ENCODE measurements at places on chromosomes 11 and 22.

DNA sequence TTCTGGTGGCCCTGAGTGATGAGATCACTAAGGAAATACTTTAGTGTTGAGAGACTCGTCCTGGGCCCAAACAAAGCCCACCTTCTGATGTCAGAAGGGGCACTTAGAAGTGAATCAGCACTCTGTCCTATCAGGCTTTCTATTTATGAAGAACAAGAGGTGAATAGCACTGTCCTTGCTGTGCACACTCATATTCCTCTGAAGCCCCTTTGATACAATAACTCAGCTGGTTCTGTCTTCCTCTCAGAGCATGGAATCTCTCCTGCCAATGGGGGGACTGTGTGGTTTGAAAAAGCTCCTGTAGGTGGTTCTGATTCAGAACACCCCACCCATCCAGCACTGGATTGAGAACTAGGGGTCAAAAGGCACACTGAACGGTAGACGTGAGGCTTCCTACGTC, 348.1 kb downstream of the ETS1 start:
- DNase-seq, result no peak

GRCh38 chr11:115345361-115345760, 158.9 kb downstream of the CADM1 start:
- no peak for DNase-seq

GRCh38 chr11:36211761-36212430, 77.3 kb downstream of the COMMD9 start:
- DNase-seq, result no peak

GRCh38 chr11:61543606-61544306, 35.2 kb downstream of the LRRC10B start:
- DNase-seq, result no peak

DNA sequence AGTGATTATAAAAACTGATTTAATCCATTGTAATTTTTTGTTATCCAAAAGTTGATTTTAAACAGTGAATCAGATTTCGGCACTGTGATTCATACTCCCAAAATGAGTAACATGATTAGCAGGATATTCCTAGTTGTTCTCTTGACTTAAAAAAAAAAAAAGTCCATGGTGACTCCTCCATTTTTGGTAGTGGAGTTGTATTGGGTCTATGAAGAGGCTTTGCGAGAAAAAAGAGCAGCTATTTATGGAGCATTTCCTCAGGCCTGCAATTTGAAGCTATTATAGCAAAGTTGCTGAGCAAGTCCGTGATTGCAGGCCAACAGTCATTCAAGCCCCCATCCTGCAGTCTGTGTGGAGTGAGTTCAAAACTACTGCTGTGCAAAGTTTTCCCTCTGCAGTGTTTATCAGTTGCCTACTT, 28.8 kb downstream of the YAP1 start:
- no peak for DNase-seq

GRCh38 chr11:1162138-1162475, 4.4 kb downstream of the MUC5AC start:
- DNase-seq, result no peak

- no peak for DNase-seq
These were observed 73.2 kb downstream of the TRPC6 start for GRCh38 chr11:101510591-101510990.

DNA sequence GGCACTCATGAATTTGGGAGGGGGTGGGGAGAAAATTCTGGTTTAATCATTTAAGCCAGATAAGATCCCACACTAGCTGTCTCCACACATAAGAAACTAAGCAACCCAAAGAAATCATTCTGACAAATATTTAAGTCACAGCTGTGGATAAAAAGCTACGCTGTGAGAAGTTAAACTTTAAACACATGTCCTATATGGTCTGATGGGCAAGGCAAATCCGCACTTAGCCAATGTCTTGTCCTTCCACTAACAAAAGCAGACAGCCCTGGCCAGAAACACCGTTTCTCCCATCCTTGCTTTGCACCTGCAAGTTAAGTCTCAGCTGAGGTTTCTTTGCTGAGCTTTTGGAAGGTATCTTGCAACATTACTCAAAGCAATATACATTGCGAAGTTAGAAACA, 68.0 kb downstream of the ETS1 start:
- peak; percentile 33 for DNase-seq

DNA sequence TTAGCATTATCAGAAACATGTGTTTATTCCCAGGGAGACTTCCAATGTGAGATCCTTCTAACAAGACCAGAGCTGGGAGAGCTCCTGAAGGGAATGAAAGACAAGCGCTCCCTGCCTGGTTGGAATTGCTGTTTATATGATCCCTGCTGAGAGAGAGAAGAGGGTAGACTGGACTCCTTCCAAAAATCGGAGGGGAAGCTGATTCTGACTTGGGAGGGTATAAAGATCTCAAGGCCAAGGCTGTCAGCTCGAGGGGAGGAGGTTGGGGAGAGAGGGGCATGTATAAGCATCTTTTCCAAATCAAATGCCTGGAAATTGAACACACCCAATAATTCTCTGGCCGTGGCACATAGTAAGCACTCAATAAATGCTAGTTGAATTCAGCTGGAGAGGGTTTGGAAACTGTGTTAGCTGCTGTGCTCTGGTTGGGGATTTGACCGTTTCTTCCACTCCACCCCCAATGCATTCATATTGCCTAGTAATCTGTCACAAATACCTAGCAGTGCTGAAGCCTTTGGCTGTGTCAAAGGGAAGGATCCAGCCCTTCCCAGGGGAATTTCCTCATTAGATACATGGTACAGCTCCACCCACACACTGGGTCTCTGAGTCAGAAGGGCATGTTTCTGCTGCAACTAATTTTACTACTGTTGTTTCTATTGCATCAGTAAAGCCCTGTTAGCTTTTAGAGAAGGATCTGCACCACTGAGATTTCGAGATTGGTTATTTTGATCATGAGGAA, 61.5 kb downstream of the CACNG2 start:
- no peak for DNase-seq

GRCh38 chr11:35365395-35365794, 54.0 kb downstream of the SLC1A2 start:
- DNase-seq, result no peak

GRCh38 chr11:31922450-31922849, 111.3 kb upstream of the PAX6 start:
- DNase-seq, result no peak

DNA sequence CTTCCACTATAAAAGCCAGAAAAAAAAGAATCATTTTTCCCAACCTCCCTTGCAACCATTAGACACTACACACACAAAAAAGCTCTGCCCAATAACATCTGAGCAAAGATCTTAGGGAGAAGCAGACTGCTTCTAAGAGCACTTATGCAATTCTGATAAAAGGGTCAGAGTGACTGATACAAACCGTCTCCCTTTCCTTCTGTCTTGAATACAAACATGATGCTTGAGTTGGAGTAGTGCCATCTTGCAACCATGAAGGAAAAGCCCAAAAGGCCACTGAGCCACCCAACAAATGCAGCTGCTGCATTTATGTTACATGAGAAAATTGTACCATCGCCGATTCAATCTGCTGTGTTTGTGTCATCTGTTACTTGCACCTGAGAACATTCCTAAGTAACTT, 47.6 kb upstream of the EED start:
- DNase-seq, result no peak

GRCh38 chr11:91825777-91826176, 398.8 kb upstream of the FAT3 start:
- DNase-seq, result no peak

GRCh38 chr11:75223954-75224643, 16.5 kb upstream of the TPBGL start:
- no peak for DNase-seq

- no peak for DNase-seq
These were observed 29.7 kb upstream of the VPREB1 start for GRCh38 chr22:22214819-22215329.

DNA sequence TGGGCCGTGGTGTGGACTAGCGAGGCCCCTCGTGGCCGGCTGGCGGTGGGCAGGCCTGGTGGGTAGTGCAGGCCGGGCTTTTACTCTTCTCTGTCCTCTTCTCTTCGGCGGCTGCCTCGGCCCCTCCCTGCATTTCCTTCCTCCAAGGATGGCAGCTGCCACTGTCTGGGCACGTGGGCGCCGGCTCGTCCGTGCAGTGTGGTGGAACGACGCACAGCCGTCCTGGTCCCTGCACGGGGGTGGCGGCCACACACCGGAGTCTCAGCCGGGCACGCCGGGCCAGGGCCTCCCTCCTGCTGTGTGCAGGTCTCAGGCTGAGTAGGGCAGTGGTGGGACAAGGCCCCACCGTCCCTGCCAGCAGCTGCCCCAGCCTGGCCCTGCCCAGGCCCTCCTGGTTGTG, 37.7 kb downstream of the MOB2 start:
- DNase-seq, result no peak

GRCh38 chr11:118282606-118283005, 18.5 kb upstream of the MPZL2 start:
- DNase-seq, result no peak

DNA sequence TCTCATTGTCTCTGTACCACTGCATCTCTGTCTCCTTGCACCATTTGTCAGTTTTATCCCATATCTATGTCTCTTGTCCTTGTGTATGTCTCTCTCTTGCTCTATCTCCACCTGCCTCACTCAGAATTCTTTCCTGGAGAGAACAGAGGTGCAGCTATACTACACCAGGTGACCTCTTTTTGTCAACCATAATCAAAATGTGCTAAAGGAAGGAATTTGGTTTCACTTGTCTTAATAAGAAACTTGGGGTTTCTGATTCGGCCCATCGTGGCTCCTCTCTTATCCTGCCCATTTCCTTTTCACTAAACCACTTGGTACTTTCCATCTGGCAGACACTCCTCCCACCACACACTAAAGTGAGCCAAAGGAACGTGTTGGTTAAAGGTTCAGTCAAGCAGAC, 2.0 kb upstream of the C11orf42 start:
- DNase-seq, result no peak

- DNase-seq, result no peak
These were observed 27.4 kb upstream of the YPEL1 start for GRCh38 chr22:21762712-21763581.

DNA sequence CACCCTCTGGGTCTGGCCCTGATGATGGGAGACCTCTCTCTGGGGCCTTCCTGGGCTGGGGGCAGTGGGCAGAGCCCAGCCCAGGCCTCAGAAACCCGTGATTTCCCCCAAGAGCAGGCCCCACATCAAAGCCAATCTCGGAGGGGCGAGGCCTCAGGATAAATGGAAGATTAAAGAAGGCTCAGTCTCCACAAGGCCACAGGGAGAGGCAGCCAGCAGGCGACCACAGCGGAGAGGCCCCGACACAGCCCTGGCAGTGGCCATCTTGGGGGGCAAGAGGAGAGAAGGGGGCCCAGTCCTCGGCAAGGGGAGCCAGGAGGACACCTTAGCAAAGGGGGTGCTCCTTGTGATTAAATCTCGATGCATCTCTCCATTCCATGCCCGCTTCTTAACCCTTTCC, 12.5 kb upstream of the CREB3L1 start:
- no peak for DNase-seq

DNA sequence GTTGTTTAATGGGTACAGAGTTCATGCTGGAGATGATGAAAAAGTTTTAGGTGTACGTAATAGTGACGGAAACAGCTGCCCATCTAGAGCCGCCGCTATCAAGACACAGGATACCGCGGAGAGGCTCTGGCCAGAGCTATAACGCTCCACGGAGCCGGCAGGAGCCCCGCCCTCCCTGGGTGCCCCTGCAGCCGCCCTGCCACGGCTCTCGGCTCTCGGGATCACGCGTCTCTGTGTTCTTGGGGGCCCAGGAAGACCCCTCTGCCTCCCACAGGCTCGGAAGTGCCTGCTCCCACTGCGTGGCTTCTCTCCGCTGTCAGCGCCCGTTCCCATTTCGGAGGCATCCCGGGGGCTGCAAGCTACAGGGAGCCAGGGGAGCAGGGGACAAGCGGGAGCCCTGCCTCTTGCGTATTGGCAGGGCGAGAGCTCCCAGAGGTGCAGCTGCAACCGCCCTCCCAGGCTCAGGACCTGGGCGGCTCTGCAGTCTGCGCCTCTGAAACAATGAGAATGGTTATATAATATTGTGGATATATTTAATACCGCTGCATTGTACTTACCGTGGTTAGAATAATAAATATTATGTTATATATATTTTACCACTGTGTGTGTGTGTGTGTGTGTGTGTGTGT, 13.7 kb downstream of the GLYATL2 start:
- no peak for DNase-seq

- DNase-seq, result no peak
These were observed 560.4 kb downstream of the TBC1D22A start for GRCh38 chr22:47322854-47323253.

All from germinal center (tissue), 1 donor.